ENCODE measurements at places on chromosomes 16 and 17.

GRCh38 chr16:82137822-82138167 is 32.2 kb downstream of the MPHOSPH6 start:
- no peak for DNase-seq

DNA sequence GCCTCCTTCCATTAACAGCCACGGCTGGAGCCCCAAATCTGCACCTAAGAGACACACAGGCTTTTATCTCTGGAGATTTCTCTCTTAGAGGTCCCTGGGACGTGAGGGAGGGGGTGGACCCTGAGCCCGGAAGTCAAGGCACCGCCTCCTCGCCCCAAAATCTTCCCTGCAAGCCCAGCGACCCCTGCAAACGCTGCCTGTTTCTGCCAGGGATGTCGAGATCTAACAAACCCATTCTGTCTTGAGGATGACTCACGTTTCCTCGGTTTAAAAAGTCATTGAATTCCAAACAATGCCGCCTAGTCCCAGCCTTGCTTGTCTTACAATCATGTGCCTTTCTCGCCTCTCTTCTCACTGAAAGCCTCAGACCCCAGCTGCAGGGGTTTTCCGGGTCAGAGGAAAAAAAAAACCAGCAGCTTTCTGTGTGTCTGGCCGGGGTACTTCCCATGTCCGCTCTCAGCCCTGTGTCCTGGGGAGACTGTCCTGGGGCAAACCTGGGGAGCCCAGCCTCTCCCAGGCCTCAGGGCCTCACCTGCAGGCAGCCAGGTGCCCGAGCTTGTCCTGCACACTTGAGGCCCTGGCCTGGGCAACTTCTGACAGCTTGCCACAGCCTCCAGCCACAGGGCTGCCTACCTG is 15.4 kb downstream of the ARL2BP start:
- peak; percentile 71 for DNase-seq

DNA sequence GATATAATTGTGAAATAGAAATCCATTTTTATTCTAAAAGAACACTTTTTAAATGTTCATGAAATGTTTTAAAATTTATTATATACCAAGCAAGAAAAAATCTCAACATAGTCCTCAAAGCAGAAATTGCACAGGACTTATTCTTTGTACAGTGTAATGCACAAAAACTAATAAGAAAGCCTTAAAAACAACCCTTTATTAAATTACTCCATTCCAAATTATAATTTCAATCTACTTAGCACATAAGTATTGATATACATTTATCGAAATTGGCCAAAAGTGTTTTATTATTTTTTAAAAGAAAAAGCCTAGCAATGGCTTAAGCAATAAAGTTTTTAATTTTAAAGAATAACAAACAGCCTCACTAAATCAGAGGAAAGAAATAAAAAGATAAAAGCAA is 19.1 kb downstream of the NLRC5 start:
- no peak for DNase-seq

DNA sequence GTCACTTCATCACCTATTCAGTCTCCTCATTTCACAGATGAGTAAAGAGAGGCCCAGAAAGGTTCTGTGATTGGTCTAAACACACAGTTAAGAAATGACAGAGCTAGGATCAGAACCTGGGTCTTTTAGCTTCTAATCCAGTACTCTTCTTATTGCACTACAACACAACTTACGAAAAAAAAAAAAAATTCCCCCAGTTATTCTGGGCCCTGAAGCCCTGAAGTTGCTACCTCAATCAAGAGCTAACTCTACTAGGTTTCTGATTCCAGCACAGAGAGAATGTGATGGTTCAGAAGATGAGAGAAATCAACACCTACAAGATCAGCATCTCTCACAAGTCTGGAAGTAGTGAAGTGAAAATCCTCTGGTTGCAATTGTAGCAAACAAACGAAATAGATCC is 37.3 kb downstream of the GRB7 start:
- no peak for DNase-seq

DNA sequence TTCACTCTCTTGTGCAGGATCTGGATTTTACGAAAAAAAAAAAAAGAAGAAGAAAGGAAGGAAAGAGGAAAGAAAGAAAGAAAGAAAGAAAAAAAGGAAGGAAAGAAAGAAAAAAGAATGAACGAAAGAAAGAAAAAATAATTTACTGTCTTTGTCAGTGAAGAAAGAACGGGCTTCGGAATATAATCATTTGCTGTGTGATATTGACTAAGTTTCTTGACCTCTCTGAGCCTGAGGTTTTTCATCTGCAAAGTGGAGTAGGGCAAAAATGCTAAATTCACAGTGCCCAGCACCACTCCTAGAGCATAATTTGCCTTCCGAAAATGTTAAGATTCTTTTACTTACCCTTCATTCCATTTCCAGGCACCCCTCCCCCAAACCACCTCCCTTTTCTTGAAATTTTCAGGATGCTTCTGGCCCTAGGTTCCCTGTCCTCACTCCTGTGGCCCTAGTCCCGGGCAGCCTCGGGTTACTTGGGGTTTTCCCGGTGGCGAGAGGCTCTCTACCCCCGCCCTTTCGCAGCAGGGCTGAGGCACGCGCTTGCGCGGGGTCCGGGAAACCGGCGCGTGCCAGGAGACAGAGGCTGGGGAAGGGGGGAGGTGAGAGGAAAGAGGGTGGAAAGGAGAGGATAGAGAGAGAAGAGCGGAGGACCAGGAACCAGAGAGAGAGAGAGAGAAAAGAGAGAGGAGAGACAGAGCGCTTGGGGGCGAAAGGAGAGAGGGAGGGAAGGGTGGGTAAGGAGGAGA is at the start of gene CNTNAP1:
TSS of gene CNTNAP1 (plus strand) at position 556 of the 746 bp plus-strand sequence. CDS start 299 bp downstream, outside the sequence.
- DNase-seq = no peak

DNA sequence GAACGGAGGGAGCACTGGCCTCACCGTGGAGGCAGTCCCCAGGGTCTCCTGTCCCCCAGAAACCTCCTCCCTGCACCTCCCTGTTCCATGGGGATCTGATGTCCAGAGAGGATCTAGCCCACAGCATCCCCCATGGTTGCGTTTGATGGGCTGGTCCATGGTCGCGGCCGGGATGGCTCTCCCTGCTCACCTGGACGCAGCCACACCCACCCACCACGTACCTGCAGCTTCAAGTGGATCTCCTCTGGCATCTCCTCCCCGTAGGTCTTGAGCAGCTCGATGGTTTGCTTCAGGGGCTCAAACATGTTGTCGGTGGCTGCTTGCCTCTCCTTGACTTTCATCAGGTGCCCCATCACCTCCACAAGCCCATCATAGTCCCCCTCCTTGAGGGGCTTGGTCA is 47.9 kb downstream of the DNAH17 start:
- DNase-seq = no peak

GRCh38 chr16:10827691-10828341 is 9.2 kb upstream of the TVP23A start:
- no peak for DNase-seq

DNA sequence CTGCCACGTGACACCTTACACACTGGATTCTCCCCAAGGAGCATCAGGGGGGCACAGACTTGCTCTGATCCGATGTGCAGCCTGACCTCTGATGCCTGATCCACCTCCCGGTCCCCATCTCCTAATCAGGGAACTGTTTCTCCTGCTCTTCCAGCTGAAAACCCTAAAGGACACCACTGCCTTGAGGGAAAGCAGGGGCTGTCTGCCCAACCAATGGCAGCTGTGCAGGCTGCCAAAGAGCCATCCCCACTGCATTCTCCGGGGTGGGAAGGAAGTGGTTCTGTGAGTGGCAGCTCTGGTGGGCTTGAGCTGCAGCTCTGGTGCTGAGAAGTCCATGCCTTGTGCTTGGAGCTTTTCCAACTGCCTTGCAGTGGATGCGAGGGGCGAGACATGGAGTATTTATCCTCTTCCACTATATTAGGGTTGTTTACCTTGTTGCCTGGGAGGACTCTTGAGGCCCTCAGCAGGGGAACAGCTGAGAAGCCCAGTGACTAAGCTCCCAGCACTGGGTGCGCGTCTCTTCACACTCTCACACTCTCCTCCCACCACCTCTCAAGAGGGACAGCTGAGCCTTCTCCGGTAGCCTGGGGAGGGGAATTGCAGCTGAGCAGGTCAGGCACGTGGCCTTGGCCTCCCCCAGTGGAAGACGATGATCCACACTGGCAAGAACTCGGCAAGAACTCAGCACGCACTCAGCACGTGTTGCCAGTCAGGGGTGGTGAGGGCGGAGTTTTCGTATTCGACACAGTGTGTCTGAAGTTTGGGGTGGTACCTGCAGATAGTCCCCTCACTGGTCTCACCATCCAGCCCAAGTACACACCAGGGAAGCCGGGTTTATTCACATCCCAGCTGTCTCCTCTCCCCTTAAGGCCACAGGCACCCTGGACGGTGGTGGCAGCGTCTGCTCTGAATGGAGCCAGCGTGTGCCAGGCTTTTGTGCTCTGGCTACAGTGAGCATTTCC is 21.1 kb upstream of the SPATA32 start:
- no peak for DNase-seq

- no peak for DNase-seq
Measured at GRCh38 chr16:50902457-50902856, 160.6 kb downstream of the CYLD start.

DNA sequence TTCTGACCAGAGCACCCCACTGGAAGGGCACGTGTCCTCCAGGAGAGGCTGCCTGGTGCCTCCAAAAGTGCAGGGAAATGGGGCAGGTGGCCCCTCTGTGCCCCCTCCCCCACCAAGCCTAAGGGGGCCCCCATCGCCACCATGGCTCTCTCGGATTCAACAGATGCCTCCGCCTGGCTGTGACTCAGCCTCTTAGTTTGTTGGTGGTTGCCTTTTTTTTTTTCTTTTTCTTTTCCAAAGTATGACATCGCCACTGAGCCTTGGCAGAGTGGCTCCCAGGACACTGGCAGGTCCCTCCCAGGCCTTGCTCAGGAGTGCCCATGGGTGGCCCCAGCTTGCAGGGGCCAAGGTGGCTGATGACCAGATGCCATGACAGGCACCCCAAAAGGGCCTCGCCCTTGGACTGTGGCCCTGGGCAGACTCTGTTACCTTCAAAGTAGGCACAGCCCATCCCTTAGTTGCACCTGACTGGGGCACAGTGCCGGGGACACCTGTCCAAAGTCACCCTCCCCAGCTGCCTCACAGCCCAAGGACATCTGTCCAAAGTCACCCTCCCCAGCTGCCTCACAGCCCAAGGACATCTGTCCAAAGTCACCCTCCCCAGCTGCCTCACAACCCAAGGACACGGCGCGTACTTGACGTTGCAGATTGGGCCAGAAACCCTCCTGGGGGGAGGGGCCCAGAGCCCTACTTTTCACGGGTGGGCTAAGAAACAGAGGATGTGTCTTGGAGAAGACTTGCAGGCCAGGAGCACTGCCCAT is 29.6 kb downstream of the NPTX1 start:
- no peak for DNase-seq

DNA sequence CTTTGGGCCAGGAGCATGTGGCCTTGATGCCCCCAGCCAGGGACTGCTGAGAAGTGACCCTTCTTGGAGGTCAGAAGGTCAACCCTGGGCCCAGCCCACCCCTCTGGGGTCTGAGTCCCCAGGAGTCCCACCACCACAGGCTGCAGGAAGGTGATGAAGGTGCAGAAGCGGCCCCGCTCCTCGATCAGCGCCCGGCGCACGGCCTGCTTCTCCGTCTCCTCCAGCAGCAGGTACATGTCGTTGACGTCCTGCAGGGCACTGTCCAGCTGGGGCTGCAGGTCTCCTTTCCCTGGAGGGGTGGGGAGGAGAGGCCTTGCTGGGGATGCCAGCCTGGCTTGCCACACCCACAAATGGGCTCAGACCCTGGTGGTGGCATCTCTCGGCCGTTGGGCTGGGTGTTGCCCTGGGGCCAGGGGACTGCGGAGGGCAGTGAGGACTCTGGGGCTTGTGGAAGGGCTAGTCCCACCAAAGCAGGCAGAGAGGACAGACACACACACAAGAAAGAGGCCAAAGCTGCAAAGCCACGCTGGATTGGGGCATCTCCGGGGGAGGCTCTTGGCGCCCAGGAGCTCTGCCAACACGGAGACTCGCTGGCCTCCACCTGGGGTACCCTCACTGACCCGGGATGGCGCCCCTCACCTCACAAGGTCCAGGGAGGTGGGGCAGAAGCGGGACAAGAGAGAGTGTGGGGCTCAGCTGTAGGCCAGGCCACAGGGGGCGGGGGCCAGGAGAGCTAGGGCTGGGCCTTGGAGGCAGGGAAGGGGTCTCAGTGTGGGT is 7.5 kb downstream of the MTSS2 start:
- no peak for DNase-seq

GRCh38 chr17:16439811-16440351 is 24.5 kb downstream of the TRPV2 start:
- DNase-seq = no peak

DNA sequence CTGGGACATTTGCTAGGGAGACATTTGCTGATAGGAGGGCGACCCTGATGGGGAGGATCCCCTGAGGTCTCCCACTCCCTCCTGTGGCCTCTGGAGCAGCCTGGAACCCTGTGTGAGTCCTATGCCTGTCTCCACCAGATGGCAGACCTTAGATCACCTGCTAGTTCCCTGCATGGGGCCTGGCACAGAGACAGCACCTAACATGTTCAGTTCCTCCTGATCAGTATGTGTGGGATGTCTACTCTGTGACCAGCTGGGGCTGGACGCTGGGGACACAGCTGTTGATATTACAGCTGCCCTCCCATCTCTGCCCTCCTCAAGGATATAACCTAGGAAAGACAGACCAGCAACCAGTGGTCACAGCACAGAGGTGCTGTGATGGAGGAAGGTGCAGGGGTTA is 1.1 kb upstream of the ADCY7 start:
- no peak for DNase-seq

GRCh38 chr17:44760474-44761308 is 1.9 kb downstream of the ADAM11 start:
- DNase-seq = no peak

DNA sequence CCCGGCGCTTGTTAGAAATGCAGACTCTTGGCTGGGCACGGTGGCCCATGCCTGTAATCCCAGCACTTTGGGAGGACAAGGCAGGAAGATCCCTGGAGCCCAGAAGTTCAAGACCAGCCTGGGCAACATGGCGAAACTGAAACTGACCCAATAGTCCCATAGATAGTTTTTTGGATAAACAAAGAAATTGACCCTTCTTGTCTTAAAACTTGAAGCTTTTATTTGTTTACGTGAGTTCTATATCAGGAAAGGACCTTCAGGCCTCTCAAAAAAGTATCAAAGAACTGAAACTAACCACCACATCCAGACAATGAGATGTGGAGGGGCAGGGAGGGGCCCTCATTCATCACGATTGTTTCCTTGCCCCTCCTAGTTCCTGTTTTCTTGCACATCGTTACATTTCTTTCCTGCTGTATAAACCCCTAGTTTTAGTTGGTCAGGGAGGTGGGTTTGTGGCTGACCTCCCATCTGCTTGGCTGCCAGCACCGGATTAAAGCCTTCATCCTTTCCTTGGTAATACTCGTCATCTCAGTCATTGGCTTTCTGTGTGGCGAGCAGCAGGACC is 29.9 kb upstream of the PRM1 start:
- no peak for DNase-seq
